Activated CD4-positive, CD25-positive, alpha-beta regulatory T cell treated with anti-CD3 and anti-CD28 coated beads, Interleukin-2, amount 50 U/mL, for 72 hours (primary cell): ENCODE measurements at places on chromosomes 3 and 15.

DNA sequence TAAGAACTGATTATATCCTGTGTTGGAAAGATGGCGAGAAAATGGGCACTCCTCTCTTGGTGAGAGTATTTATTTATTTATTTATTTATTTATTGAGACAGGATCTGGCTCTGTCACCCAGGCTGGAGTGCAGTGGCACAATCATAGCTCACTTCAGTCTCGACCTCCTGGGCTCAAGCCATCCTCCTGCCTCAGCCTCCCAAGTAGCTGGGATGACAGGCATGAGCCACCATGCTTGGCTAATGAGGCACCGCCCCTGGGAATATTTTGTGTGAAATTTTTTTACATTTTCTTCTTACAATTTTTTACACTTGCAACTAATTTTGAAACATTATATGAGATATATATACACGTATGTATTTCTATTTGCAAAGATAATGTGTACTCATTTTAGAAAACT is 150.5 kb upstream of the PRR20G start:
- no peak for DNase-seq

DNA sequence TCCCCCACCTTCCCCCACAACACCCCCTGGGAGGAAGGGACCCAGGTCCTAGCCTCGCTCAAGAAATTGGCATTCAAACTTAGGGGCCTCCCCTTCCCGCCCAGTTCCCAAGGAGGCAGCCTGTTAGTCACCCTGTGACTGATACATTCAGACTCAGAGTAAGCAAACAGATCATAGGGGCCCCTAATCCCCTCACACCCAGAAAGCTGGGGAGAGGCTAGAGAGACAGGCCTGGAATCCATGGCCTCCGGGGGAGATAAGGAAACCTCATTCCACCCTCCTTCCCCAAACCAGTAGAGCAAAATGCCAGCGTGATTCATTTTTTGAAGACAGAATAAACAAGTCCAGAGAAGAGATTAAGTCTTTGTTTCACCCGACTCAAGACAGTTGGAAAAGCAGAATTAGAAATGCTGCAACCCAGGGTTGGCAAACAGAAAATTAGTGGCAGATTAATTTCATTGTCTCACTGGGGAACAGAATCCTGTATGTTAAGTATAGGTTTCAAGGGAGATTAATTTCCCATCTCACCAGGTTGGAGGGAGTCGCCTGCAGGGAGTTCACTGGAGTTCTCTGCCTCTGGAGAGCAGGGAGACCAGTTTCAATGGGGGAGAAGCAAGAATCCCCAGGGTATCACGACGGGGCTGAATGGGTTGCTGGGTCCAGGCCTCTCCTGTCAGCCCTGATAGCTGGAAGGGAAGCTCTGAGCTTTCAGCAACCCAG is 268.3 kb downstream of the UACA start:
- no peak for DNase-seq

DNA sequence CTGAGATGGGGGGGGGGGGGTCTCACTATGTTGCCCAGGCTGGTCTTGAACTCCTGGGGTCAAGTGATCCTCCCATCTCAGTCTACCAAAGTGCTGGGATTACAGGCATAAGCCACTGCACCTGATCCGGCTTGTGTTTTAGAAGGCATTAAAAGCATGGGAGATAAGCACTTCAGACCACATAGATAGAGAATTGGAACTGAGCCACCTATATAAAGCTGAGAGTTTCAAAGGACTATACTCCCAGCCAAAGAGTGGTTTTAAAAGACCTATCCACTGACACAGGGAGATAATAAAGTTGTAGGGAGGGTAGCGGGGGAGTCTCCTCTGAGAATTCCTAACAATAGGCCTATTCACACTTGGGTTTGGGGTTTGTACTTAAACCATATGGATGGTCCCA is 34.8 kb downstream of the DENND4A start:
- DNase-seq: no peak

DNA sequence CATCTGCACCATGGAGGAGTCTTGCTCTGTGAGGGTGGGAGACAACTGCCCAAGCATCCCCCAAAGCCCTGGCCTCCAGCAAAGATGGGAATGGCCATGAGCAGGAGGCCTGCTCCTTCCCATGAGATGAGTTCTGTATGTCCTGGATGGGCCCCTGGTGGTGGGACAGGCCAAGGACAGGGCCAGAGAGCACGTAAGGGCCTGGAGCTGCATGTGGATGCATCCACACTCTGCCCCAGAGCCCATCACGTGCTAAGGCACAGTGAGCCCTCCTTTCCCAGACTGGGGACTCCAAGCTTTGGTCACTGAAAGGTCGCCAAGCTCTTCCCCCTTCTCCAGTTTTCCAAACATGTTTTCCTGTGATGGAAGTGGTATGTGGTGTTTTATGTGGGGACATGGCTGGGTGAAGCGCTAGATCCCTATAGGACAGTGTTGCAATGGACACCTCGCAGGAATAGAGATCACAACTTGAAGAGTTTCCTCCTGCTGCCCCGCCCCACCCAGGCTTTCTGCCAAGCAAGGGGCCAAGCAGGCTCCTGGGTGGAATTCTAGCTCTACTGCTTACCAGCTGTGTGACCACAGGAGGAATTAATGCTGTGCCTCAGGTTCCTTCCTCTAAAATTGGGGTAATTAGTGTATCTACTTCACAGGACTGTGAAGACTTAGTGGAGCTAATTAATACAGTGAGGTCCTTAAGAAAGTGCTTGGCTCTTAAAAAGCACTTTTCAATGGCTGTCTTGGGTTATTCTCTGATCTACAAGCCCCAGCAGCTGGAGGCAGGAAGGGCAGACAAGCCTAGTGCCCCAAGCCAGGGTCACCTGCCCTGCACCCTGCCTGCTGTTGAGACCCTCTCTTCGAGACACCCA is 106.4 kb upstream of the RPL32 start:
- DNase-seq: no peak

DNA sequence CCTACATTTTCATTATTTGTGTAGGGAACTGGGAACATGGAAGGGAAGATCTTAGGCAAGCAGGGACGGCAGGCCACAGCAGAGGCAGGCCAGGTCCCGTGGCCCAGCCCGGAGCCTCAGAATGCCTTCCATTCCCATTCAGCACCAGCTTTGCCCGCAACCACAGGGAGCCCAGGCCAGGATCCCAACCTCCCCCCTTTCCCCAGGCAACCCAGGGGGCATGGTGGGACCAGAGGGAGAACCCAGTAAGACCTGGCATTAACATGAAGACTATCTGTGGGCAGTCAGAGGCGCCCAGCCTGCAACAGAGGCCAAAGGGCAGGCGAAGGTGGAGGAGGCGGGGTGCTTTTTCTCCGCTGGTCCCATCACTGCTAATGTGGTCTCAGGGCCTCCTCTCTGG is 135.6 kb downstream of the TPRA1 start:
- DNase-seq: no peak

GRCh38 chr15:25811481-25811906 is 51.6 kb downstream of the ATP10A start:
- no peak for DNase-seq

DNA sequence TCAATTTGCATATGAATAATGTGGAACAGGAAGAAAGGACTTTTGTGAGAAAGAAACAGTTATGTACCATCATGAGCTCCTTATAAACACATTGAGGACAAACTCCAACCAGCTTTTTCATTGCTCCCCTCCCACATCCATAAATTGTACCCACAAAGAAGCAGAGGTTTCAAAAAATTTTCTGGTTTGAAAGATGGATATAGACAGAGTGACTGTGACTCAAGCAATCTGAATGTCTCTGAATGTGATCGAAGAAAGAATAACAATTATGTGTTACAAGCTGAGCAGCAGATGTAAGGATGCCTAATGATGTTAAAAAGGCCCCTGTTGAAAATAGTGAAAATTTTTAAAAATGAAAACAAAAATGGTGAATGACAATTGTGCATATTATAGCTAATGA is 127.4 kb downstream of the TFG start:
- no peak for DNase-seq

DNA sequence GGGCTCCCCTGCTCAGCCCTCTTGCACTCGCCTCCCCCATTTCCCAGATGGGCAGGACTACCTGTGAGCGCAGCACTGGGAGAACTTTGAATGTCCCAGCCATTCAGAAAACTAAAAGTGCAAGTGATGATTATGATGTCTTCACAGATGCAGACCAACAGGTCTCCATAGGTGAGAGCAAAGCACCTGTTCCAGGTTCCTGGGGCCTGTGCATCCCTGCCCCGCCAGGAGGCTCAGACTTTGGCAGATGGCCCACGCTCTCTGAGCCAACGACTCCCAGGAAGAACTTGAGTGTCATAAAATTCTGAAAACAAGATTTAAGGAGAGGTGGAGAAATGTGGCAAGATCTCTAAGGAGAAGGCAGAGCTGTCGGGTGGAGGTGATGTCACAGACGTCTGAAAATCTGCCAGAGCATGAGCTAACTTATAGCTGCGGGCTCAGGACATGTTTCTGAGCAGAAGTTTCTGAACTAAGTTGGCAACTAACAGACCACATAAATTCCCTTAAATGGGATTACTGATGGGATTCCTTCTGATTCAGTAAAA is 110.8 kb upstream of the IGF1R start:
- DNase-seq: no peak
